ENCODE measurements at places on chromosomes 4 and X.

DNA sequence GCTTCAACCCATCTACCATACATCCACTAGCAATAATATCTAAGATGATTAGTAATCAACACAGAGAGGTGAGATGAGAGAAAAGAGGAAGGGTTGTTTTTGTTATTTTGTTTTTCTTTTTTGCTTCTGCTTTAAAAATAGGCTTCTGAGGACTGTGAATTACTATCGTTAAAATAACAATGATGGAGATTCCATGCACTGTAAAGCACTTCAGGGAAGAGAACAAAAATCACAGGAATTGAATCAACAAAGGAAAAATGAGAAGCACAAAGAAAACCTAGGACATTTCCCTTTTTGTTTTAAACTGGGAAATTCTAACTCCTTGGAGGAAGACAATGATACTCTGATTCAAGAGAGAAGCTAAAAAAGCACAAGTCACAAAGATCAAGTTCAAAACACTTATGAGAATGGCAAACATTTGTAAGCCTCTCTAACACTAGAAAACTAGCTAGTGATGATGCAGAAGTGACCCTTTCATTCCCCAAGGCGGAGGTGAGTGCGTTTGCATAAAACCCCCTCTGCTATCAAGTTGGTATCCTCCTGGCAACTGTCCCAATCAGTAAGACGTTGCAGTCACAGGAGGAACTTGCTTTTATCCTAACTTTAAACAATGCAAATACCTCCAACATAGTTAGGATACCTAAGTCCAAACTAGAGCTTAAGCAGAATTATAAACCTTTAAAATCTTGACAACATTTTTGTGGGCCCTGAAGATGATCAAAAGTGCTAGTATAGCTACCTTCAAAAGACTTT lies 308.5 kb downstream of the CAMK2D start:
- DNase-seq: no peak

DNA sequence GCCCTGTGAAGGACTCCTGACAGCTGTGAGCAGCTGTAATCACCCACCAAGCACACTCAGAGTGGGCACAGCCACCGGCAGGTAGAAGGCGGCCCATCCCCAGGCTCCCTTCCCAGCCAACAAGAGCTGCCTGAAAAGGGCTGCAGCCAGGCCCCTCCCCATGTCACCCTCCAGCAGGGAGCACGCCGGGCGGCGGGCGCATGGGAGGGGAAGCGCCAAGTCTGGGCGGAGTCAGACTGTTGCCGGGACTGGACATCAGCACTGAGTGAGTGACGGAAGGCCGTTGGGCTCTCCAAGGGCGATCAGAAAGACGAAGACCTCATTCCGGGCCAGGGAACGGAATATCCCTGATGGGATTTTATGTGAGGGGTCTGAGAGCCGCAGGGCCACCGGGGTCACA lies 82.1 kb downstream of the PPP2R2C start:
- DNase-seq: peak; percentile 60

DNA sequence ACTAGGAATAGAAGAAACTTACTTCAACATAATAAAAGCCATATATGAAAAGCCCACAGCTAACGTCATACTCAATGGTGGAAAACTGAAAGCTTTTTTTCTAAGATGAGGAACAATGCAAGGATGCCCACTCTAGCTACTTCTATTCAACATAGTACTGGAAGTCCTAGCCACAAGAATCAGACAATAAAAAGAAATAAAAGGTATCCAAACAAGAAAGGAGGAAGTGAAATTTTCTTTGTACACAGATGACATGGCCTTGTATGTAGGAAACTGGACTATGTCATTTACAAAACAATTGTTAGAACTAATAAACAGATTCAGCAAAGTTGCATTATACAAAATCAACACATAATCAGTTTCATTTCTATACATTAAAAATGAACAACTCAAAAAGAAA lies 25.5 kb upstream of the NXT2 start:
- DNase-seq: no peak

- no peak for DNase-seq
Observed at GRCh38 chr4:67499799-67500198, 45.5 kb downstream of the CENPC start.

DNA sequence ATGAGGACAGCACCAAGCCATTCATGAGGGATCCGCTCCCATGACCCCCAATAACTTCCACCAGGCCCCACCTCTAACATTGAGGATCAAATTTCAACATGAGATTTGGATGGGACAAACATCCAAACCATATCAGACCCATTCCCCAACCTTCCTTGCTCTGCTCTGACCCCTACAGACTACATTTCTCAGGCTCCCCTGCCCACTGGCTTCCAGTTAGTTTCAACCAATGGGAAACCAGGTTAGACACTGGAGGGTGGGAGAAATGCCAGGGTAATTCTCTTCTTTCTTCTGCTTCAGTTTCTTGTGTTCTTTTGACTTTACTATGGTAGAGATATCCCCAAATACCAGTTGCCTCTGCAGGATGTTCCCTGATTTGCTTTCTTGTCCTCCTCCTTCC lies 125.7 kb downstream of the CLCN4 start:
- DNase-seq: no peak

GRCh38 chr4:2608291-2608690 lies 71.8 kb downstream of the FAM193A start:
- no peak for DNase-seq

GRCh38 chr4:184953971-184954370 lies 64.3 kb upstream of the HELT start:
- no peak for DNase-seq

All from posterior cingulate gyrus (tissue), 11 donors.